SK-MEL-5 (cell line): ENCODE measurements at places on chromosomes 3 and 15. TPM values are rescaled to one million over a fixed set of nuclear protein-coding genes. Genes with fewer than 3 reads are reported as not detected.

DNA sequence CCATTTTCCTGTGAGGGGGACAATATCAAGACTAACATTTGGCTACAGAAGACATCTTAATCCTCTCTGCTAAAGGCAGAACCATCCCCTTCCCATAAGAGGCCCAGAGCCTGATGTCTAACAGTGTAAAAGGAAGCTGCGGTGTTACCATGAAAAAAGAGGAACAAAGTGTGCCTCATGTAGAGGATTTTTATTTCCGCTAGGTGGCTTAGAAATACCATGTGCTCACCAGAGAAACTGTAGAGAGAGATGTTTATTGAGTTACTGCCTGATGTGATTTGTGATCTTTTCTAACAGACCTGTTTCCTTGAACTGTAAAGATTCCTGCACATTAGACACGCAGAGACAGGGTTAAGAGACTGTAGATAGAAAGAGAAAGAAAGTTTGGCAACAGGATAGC lies 22.0 kb downstream of the OR5H15 start:
- peak; percentile 64 for DNase-seq

DNA sequence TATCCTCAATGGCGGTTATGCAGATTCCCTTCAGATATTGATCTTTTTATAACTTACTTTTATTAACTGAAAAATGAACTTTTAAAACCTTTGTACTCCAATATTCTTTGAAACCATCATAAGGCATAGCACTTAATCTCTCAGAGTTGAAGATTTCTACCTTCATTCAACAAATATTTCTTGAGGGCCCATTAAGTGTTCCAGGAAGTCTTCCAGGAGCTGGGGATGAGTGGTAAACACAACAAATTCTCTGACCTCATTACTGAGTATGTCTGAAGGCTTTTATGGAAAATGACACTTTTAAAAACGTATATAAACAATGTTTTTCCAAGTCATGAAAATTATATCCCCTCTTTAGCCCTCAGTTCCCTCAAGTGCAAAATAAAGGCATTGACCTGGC lies 575.3 kb upstream of the IL12A start:
- DNase-seq = no peak

GRCh38 chr3:120182613-120183511 lies 88.6 kb upstream of the GSK3B start:
- DNase-seq = peak; percentile 53

DNA sequence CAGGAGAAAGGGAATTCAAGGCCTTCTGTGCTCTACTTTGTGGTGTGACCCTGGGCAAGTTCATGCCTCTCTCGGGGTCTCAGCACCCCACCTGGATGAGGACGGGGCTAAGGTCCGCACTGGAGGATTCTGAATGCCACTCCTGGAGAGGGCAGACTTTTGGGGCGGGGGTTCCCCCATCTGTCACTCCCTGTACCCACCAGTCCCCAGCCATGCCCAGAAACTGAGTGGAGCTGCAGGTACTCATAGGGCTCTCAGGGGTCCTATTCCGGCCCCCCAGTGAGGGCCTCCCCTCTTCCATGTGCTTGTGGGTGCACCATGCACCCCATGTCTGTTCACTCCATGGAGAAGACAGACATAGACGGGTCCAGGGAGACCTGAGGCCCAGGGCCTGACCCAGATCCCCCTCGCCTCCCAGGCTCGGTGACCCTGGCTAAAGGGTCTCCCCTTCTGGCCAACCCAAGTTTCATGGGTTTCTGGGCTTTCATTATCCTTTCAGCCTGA lies 26.0 kb downstream of the ACSBG1 start:
- DNase-seq = no peak

DNA sequence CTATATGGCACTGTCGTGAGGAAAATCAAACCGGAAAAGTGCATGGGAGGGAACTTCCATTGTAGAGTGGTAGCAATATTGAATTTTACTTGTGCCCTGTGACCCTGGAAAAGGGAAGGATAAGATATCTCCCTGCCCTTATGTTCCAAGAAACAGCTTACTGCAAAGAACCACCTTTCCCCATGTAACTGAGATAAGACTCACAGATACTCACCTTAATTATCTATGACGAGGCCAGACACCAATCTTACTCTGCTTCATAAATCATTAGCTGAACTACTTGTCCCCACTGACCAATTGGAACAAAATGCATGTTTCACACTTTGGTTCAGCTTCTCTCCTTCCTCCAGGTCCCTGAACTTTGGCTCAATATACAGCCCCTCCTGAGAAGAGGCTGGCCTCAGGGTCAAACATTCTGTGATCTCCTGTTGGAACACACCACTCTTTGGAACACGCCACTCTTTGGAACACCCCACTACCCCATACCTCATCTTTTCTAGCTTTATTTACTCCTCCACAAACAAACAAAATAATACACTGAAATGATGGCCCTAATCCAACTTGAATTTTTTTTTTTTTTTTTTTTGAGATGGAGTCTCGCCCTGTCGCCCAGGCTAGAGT lies 6.9 kb upstream of the TOPAZ1 start:
- DNase-seq = no peak

- DNase-seq = no peak
Observed at GRCh38 chr3:176807938-176808337, 389.3 kb downstream of the TBL1XR1 start.

GRCh38 chr3:185657211-185657610 lies 71.1 kb downstream of the SENP2 start:
- no peak for DNase-seq

- DNase-seq = no peak
Observed at GRCh38 chr3:109355625-109356441, 18.5 kb upstream of the DPPA4 start.

GRCh38 chr15:72116731-72117485 lies 1.0 kb downstream of the MYO9A start:
- DNase-seq = peak; percentile 9

DNA sequence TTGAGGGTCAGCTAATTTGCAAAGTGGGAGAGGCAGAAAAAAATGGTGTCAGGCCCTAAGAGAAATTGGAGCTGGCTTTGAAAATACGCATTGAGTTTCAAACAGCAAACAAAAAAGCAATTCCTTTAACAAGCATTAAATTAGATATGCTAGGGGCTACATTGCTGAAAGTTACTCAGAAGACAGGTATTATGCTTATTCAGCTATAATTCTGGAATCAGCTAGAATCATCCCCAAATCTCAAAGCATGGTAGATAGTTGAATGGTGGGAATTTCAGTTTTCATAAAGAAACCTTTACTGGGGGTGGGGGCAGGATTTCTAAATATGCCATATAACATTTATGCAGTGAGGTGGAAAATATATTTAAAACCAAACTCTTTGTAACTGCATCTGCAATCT lies 50.5 kb downstream of the BHLHE40 start:
- DNase-seq = no peak

DNA sequence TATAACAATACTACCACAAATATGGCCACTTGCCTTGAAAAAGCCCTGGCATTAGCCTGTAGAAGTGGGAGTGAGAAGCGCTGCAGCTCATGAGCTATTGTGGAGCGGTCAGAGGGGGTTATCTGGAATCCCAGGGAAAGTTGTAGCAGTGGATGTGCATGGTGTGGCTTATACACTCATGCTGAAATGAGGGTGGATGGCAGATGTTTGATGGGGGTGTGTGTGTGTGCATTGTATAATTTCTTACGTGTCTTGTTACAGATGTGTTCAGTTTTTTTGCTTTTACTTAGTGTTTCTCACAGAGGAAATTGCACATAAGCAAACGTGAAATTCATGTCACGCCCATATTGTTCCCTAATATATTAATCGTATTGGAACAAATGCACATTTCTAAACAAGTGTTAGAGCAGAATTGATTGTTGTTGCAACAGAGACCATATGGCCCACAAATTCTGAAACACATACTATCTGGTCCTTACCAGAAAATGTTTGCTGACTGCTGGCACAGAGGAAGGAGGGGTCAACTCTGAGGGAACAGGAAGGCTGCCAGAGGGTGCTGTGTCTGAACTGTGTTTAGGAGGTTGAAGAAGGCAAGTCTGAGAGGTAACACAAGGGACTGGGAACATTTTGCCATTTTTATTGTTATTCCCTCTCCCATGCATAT lies 200.0 kb upstream of the CFAP20DC start:
- no peak for DNase-seq

- DNase-seq = no peak
Observed at GRCh38 chr15:29813009-29813408, 9.3 kb downstream of the TJP1 start.

GRCh38 chr3:121411523-121411922 lies 134.3 kb downstream of the POLQ start:
- DNase-seq = no peak

The PIGB gene
- 24.3 and 24.6 TPM in 2 replicates for total RNA-seq

The CD200R1 gene
- not detected in 2 replicates for total RNA-seq

The GASK1A gene
- 0.11 TPM in 1 of 2 replicates, not detected in the other for total RNA-seq

The THBS1 gene
- 5.4 and 8.2 TPM in 2 replicates for total RNA-seq

The LRRIQ4 gene
- total RNA-seq = not detected in 2 replicates

The OR5H15 gene
- total RNA-seq = not detected in 2 replicates

The CCR8 gene
- total RNA-seq = not detected in 2 replicates
